ENCODE measurements at places on chromosomes 1 and 21. TPM values are rescaled to one million over a fixed set of nuclear protein-coding genes. Genes with fewer than 3 reads are reported as not detected.

The SELENBP1 gene
- total RNA-seq = 4.2 TPM

The KLF17 gene
- total RNA-seq = not detected

The PLK3 gene
- 49.3 TPM for total RNA-seq

The CHD5 gene
- under 0.01 TPM for total RNA-seq

The DHRS3 gene
- 65.2 TPM for total RNA-seq

The S100A8 gene
- not detected for total RNA-seq

The TMEM201 gene
- total RNA-seq = 11.8 TPM

The LCE6A gene
- not detected for total RNA-seq

The OR2AK2 gene
- total RNA-seq = not detected

The TCHHL1 gene
- total RNA-seq = not detected

The MED8 gene
- 42.8 TPM for total RNA-seq

The DMBX1 gene
- not detected for total RNA-seq

The DENND2C gene
- total RNA-seq = 1.3 TPM

The ZNF593OS gene
- not detected for total RNA-seq

The GBP6 gene
- not detected for total RNA-seq

The KRTAP6-2 gene
- total RNA-seq = not detected

The C1orf185 gene
- total RNA-seq = not detected

The WDR47 gene
- 32.9 TPM for total RNA-seq

Data from vein endothelial cell (primary cell).